Stimulated activated CD4-positive, alpha-beta T cell treated with anti-CD3 and anti-CD28 coated beads, Interleukin-2, amount 100 ng/mL, for 24 hours (primary cell): ENCODE measurements at places on chromosomes 1 and 21.

DNA sequence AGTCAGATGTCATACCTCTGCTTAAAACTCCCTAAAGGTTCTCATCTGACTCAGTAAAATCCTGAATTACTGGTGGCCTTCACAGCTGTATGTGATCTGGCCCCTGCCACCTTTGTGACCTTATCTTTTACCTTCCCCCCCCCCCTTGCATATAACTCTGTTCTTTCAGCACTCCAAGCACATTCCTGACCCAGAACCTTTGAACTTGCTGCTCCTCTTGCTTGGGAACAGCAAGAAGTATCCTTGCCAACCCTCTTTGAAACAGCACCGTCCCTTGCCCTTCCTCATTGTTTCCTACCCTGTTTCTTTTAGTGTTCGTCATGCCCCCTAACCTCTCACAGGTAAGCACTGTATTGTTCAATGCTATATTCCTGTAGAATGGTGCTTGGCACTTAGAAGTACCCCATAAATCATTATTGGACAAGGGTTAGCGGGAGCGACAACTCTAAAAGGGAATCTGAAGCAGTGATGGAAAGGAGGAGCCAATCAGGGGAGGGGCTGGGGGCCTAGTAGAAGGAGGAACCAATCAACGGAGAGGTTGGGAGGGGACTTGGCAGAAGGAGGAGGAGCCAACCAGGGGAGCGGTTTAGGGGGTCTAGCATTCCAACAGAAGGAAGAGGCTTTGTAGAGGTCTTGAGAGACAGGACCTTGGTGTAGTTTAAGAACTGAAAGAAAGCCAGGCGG, 13.9 kb downstream of the CACHD1 start:
- DNase-seq = no peak

DNA sequence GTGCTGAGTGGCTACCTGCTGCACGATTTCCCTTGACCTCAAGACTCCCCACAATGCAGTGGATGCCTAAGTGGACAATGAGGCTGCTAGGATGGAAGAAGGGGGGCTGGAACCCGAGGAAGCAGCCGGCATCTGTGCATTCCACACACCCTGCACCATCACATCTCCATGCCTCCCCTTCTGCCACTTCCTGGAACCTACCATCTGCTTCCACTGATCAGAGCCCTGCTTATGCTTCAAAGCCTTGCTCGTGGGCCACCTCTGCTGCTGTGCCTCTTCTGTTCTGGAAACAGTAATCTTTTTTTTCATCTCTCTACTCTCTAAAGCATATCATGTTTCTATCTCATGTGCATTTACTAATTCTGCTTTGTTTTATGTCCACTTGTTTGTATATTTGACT, 66.2 kb upstream of the WDR26 start:
- DNase-seq = no peak

- DNase-seq = peak; percentile 94
Measured at GRCh38 chr1:51729156-51729823, 112.4 kb downstream of the OSBPL9 start.

DNA sequence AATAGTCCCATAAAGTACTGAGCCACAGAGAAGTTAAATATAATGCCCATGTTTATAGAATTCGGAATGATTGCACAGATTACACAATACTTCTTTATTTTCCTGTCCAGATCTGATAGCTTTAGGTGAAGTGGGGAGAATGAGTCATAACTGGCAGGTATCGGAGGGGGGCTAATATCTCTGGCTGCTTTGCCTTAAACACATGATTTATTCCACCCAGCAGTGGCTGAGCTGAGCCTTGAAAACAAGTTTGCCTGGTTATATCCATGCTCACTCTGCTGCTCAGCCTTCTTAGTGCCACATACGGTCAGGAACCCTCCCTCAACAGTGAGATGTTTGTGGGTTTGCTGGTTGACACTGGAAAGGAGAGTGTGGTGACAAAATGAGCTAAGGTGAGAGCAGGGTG, 119.7 kb upstream of the ZNF648 start:
- DNase-seq = no peak

GRCh38 chr1:20373286-20373685, 82.6 kb downstream of the VWA5B1 start:
- no peak for DNase-seq

DNA sequence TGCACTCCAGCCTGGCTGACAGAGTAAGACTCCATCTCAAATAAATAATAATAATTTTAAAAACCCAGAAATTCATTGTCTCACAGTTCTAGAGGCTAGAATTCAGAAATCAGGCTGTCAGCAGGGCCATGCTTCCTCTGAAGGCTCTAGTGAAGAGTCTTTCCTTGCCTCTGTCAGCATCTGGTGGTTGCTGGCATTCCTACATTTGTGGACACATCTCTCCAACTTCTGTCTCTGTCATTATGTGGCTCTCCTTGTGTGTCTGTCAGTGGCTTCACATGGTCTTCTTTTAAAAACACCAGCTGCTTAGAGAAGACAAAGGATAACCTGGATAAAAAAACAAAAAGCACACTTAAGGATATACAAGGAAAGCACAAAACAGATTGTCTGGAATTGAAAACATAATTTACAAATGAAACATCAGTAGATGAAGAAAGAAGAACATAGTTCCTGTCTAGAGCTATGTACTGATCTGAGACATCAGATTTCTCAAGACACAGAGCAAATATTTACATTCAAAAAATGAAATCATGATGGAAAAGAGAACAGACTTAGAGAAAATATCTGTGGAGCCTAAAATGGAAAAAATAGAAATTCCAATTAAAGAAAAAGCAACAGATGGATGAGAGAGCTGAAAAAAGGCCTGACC, 32.7 kb upstream of the ASB17 start:
- no peak for DNase-seq

GRCh38 chr1:34696230-34696629, 58.6 kb upstream of the GJB5 start:
- DNase-seq = no peak

DNA sequence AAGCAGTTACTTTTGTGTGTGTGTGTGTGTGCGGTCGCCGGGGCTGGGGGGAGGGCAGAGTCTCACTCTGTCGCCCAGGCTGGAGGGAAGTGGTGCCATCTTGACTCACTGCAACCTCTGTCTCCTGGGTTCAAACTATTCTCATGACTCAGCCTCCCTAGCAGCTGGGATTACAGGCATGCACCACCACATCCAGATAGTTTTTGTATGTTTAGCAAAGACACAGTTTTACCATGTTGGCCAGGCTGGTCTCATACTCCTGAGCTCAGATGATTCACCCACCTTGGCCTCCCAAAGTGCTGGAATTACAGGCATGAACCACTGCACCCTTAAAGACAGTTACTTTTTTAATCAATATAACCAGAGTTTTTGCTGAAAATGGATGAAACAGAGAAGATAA, 207.0 kb downstream of the PTPRC start:
- no peak for DNase-seq
